ENCODE measurements at places on chromosomes 6 and 20.

DNA sequence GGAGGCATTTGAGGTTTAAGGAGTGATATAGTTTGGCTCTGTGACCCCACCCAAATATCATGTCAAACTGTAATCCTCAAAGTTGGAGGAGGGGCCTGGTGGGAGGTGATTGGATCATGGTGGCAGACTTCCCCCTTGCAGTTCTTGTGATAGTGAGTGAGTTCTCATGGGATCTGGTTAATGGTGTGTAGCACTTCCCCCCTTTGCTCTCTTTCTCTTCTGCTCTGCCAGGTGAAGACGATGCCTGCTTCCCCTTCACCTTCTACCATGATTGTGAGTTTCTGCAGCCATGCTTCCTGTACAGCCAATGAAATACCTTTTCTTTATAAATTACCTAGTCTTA is 1.7 kb upstream of the HDDC2 start:
- H3K4me3 ChIP-seq, result peak overlapping the region; percentile 10
- H3K27me3 ChIP-seq, result peaks cover 6% of the 10 kb centered on the region
- peaks cover 21% of the 10 kb centered on the region for H3K36me3 ChIP-seq

DNA sequence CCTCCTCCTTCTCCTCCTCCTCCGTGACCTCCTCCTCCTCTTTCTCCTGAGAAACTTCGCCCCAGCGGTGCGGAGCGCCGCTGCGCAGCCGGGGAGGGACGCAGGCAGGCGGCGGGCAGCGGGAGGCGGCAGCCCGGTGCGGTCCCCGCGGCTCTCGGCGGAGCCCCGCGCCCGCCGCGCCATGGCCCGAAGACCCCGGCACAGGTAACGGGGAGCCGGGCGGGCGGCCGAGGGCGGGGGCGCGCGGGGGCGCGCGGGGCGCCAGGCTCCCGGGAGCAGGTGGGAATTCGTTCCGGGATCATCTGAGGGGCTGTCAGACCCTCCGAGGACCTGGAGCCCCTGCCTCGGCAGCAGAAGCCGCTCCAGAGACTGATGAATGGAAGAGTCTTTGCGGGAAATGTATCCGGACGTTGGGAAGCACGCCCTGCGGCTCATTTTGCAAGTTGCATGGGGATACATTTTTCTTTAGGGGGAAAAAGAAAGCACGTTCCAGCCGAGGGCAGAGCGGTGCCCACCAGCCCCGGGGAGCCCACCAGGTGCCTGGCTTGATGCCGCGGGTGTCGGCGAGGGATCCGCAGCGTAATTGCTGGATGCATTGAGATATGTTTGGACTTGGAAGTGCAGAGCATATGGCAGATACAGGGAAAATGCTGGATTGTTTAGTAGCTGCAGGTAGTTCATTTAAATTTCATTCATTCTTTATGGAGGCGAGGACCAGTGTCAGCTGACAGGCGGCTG is 394 bp downstream of the MYB start:
- H3K4me1 ChIP-seq, result peaks cover 18% of the 10 kb centered on the region
- DNase-seq, result peak; percentile 25
- H3K36me3 ChIP-seq, result peaks cover 4% of the 10 kb centered on the region
- peak overlapping the region; percentile 93 for H3K4me3 ChIP-seq
- no peak overlapping the region for H3K27ac ChIP-seq
- H3K27me3 ChIP-seq, result peaks cover 42% of the 10 kb centered on the region

DNA sequence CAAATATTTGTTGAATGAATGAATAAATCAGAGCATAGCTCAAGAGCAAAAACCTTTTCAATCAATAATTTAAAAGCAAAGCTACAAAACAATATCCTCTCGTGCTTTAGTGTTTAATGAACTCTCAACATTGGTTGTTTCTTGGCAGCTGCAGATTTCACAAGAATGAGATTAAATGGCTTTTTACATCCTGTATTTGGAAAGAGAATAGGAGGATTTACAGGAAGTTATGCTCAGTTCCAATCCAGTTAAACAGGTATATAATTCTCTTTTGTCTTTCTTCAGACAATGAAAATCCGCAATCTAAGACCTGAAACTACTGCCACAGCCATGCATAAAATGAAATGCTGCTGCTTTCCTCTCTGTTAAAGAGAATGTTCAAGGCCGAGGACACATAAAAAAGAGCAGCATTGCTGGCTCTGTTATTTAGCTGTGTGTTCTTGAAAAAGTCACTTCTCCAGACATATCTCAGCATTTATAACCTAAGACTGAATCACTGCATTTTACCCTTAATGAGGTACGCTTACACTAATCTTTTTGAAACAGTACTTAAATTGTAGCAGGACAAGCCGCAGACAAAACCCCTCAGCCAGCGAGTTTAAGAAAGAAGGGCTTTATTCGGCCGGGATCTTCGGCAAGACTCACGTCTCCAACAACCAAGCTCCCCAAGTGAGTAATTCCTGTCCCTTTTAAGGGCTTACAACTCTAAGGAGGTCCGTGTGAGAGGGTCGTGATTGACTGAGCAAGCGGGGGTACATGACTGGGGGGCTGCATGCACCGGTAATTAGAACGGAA is 3.6 kb downstream of the C6orf52 start:
- H3K4me1 ChIP-seq, result peaks cover 42% of the 10 kb centered on the region
- H3K27ac ChIP-seq, result peak overlapping the region; percentile 81
- H3K4me3 ChIP-seq, result no peak overlapping the region
- H3K36me3 ChIP-seq, result 0 out of 2 replicates have a peak, but pooled peaks cover 3% of the 10 kb centered on the region
- no peak for DNase-seq

- no peaks in the 10 kb centered on the region for H3K36me3 ChIP-seq
- H3K4me1 ChIP-seq, result peaks cover 24% of the 10 kb centered on the region
- DNase-seq, result no peak
Measured at GRCh38 chr20:54201268-54201846, 6.5 kb upstream of the PFDN4 start.

Data from WTC11 (cell line).